NCI-H2227 treated with DMSO at 0.1 percent for 48 hours (cell line): ENCODE measurements at places on chromosomes 4 and X.

GRCh38 chrX:152177497-152178269, 39.3 kb upstream of the MAGEA10 start:
- no peak for DNase-seq

- no peak for DNase-seq
Observed at GRCh38 chr4:3871881-3872833, 106.0 kb downstream of the ADRA2C start.

- no peak for DNase-seq
Observed at GRCh38 chrX:19782419-19782818, 105.0 kb downstream of the SH3KBP1 start.

- DNase-seq: no peak
Observed at GRCh38 chr4:182089326-182089725, 153.9 kb upstream of the TENM3 start.

GRCh38 chrX:132750331-132751062, 207.9 kb downstream of the HS6ST2 start:
- DNase-seq: no peak

- DNase-seq: no peak
Observed at GRCh38 chr4:165606465-165607205, 227.8 kb downstream of the CPE start.

DNA sequence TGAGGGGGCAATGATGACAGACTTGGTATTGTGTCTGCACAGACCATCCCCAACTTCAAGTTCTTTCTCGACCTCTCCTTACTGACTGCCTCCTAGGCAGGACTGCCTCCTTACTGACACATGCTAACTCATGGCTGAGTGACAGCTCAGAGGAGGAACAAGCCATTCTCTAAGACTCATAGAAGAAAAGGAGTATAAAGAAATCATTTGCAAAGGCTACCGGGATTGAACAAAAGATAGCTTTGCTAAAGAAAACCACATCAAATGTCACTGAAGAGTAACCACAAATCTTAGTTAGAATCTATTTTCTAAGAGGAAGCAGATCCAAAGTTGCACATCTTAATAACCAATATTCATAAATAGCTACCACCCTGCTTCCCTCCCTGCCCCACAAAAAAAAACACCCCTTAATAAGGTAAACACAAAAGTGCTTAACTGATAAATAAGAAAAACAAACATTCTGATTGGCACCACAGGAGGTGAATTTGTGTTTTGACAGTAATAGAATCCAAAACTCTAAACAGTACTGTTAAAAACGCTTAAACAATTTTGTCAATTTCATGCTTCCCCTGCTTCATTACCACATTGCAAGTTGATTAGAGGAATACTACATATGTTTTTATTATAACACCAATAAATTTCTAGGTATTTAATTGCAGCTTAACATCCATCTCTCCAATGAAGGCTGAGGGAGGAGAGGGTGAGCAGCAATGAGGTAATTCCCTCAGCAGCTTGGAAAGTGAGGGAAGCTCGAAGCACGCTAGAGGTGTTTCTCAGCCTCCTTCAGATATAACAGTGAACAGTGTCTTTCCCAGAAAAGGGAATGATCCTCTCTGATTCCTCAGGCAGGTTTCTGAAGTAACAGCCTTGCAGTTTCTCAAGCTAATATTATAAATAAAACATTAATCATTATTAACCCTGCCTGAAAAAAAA, 160.0 kb downstream of the HNRNPD start:
- DNase-seq: no peak

DNA sequence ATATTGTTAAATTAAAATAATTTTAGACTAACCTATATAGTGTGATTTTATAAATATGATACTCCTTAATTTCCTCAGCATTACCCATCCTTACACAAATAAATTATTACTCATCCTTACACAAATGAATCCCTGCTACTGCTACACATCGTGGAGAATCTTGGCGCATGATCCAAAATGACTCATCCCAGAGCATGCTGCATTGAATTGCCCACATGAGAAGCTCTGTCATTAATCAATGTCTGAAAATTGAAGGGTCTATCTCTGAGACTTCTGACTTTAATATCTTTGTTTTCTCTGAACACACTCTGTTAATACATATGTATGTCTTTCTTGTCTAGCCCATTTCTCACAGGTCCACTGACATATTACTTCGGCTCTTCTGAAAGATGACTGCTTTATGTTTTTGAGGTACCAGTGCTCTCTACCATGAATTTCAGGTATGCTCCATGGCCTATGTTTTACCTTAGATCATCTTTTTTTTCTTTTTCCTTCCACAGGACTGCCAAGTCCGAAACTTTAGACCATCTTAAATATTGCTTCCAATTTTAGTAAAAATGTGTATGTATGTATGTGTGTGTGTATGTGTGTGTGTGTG, 15.7 kb upstream of the DUSP21 start:
- no peak for DNase-seq
